Right cardiac atrium (tissue), 5 donors: ENCODE measurements at places on chromosomes 2 and 18. TPM values are rescaled to one million over a fixed set of nuclear protein-coding genes. Genes with fewer than 3 reads are reported as not detected.

TIGD1 gene
- total RNA-seq: 3.2 TPM

KCNS3 gene
- 3.8 TPM for total RNA-seq

RAB27B gene
- total RNA-seq: 0.23 TPM

ZSCAN30 gene
- total RNA-seq: 17.6 TPM

FASTKD2 gene
- 29.2 TPM for total RNA-seq
